B cell (primary cell): ENCODE measurements at places on chromosomes 7 and 10.

DNA sequence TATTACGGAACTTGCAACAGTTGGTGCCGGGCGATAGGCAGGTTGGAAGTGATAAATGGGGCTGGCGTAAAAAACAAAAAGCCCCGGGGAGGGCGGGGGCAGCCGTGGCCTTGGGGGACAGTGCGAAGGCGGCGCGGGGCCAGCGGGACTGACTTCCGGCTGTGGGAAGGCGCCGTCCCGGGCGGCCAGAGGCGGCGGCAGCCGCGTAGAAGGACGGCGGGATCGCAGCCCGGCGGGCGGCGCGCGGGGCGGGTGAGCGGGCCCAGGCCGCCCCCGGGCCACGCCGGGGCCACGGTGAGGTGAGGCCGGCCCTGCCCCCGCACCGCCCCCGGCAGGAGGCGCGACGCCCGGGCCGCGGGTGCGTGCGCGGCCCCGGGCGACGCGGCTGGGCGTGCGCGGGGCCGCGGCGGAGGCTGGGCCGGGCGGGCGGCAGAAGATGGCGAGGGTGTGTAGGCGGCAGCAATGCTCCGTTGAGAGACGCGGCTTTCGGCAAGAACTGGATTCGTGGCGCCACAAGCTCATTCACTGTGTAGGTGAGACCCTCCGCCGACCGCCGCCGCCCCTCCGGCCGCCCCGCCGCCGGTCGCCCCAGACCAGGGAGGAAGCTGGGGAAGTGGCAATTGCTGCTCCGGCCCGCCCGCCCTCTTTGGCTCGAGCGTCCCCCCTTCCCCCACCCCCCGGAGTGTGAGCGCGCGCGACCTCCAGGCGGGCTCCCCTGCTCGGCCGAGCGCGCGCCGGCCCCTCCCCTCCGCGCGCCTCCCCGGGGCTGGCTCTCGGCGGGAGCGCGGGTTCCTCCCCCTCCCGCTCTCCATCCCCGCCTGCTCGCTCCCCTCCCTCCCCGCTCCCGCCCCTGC lies at the start of gene LCOR:
LCOR (plus strand) TSS at position 432 of the 854 bp plus-strand sequence. CDS start 116,760 bp downstream, outside the sequence.
- DNase-seq: peak; percentile 96

DNA sequence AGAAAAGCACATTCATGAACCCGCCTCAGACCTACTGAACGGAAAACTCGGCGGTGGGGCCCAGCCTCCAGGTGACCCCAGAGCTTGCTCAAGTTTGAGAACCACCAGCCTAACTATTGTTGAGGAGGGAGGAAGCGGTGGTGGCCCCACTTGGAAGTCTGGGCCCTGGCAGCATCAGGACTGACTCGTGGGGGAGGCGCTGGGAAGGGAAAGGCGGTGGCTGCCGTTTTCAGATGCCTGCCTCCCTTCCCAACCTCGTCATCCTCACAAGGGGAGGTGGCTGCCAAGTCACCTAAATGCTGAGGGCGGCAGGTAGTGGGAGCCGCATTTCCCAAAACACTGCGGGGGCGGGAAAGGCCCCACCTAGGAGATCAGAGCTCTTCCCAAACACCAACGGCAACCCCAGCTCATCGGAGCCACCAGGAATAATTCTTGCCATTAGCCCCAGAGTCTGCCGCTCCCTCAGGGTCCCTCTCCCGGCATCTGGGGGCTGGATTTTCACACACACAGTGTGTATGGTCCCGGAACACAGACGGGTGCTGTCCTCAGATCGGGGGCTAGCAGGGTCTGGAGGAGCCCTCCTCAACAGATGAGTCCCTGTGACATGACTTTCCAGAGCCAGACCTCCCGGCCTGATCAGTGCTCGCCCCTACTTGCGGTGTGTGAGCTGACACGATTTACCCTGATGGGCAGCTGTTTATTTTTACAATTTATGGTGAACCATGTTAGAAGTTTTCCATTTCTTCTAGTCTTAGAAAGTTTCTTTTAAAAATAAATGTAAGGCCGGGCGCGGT lies 31.3 kb downstream of the PRKAG2 start:
- no peak for DNase-seq

GRCh38 chr10:63210611-63211196 lies 77.6 kb downstream of the NRBF2 start:
- no peak for DNase-seq

DNA sequence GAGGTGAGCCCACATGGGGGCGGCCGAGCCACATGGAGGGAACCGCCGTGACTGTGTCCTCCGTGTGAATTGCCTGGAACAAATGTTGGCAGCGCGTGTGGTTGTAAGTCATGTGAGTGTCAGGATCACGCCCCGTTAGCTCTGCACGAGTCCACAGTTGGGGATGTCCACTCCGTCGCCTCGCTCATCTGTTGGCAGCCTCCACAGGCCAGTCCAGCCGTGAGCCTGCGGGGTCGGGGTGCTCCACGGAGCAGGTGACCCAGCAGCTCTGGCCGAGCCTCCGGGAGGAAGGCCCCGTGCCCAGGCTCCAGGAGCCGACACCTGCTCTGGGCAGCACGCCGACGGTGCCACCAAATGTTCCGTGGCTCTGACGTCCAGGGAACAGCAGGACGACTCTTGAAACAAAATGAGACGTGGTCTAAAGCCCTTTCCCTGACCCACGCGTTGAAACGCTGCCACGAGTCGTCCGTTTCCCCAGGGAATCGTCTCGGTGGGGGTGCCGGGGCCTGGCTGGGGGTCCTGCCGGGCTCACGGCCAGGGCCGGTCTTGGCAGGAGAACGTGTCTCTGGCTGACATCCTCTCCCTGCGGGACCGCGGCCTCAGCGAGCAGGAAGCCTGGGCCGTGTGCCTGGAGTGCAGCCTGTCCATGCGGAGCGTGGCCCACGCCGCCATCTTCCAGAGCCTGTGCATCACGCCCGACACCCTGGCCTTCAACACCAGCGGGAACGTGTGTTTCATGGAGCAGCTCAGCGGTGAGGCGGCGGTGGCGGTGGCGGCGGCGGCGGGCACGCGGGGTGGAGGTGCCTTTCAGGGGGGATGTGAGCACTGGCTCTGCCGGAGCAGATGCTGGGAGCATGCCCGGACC lies 7.0 kb downstream of the KNDC1 start:
- no peak for DNase-seq

- DNase-seq: no peak
Observed at GRCh38 chr7:81657551-81657950, 112.3 kb downstream of the HGF start.
